Fibroblast of lung (primary cell): ENCODE measurements at places on chromosomes 13 and 19. TPM values are rescaled to one million over a fixed set of nuclear protein-coding genes. Genes with fewer than 3 reads are reported as not detected.

Gene BRSK1
- polyA plus RNA-seq: 5.1 and 8.4 TPM in 2 replicates

Gene NLRP4
- polyA plus RNA-seq: not detected in 2 replicates

Gene PRKCG
- polyA plus RNA-seq: not detected in 2 replicates

Gene SELENOV
- polyA plus RNA-seq: not detected in 2 replicates

Gene NBEA
- polyA plus RNA-seq: 2.2 and 3.6 TPM in 2 replicates

Gene DCT
- not detected in 2 replicates for polyA plus RNA-seq

Gene SLITRK5
- 0.09 TPM in 2 replicates for polyA plus RNA-seq

Gene ZNF222
- 4.3 and 6.0 TPM in 2 replicates for polyA plus RNA-seq

Gene FGF22
- polyA plus RNA-seq: 0.06 TPM in 1 of 2 replicates, not detected in the other

Gene RAB20
- 1.3 and 4.3 TPM in 2 replicates for polyA plus RNA-seq

Gene NOTCH3
- 3.9 and 42.6 TPM in 2 replicates for polyA plus RNA-seq

Gene OSCAR
- polyA plus RNA-seq: 0.14 and 0.15 TPM in 2 replicates

Gene CYP4F12
- not detected in 2 replicates for polyA plus RNA-seq

Gene TYROBP
- polyA plus RNA-seq: not detected in 2 replicates

Gene LSR
- polyA plus RNA-seq: 0.29 and 0.31 TPM in 2 replicates

Gene CALR3
- 0.10 TPM in 1 of 2 replicates, not detected in the other for polyA plus RNA-seq

Gene UHRF1
- polyA plus RNA-seq: 15.0 and 35.5 TPM in 2 replicates

Gene TLE2
- 0.90 and 1.8 TPM in 2 replicates for polyA plus RNA-seq

Gene ITGBL1
- 87.4 and 137 TPM in 2 replicates for polyA plus RNA-seq

Gene ZNF85
- 5.1 and 7.0 TPM in 2 replicates for polyA plus RNA-seq

Gene PTPRS
- 27.9 and 35.5 TPM in 2 replicates for polyA plus RNA-seq

Gene CYP4F22
- not detected in 2 replicates for polyA plus RNA-seq

Gene MEIOSIN
- polyA plus RNA-seq: not detected in 2 replicates

Gene ICAM3
- polyA plus RNA-seq: 4.5 and 7.1 TPM in 2 replicates

Gene EDNRB
- 1.1 and 2.6 TPM in 2 replicates for polyA plus RNA-seq

Gene KLK10
- 0.03 TPM in 1 of 2 replicates, not detected in the other for polyA plus RNA-seq

Gene RAB3A
- polyA plus RNA-seq: 3.6 and 10.1 TPM in 2 replicates

Gene ZFP14
- 0.88 and 1.2 TPM in 2 replicates for polyA plus RNA-seq

Gene MBNL2
- 42.0 and 48.9 TPM in 2 replicates for polyA plus RNA-seq

Gene ERICH6B
- polyA plus RNA-seq: not detected in 2 replicates

Gene SPIB
- not detected in 2 replicates for polyA plus RNA-seq

Gene LIM2
- not detected in 2 replicates for polyA plus RNA-seq
